ENCODE measurements at places on chromosomes 6 and 20. TPM values are rescaled to one million over a fixed set of nuclear protein-coding genes. Genes with fewer than 3 reads are reported as not detected.

Gene HLA-DRA
- not detected for total RNA-seq

Gene RHAG
- total RNA-seq = not detected

Gene TREML4
- not detected for total RNA-seq

Gene PPP1R16B
- not detected for total RNA-seq

Gene OGFRL1
- total RNA-seq = 19.1 TPM

Gene NRSN1
- total RNA-seq = not detected

Gene TREML2
- total RNA-seq = not detected

Gene PRDM1
- 0.38 TPM for total RNA-seq

Gene CLIC1
- 1,120 TPM for total RNA-seq

Gene CDSN
- total RNA-seq = not detected

Gene HLA-A
- total RNA-seq = 466 TPM

Gene TNXB
- 0.51 TPM for total RNA-seq

Gene VWA7
- 0.81 TPM for total RNA-seq

Gene KCNK5
- 0.16 TPM for total RNA-seq

Gene TFAP2D
- total RNA-seq = not detected

Gene CD93
- total RNA-seq = not detected

Gene PLCB1
- 0.81 TPM for total RNA-seq

Gene CD109
- 20.8 TPM for total RNA-seq

Gene PCK1
- not detected for total RNA-seq

Gene MYBL2
- 118 TPM for total RNA-seq

Gene TREM1
- not detected for total RNA-seq

Gene MEI4
- not detected for total RNA-seq

Gene CGA
- total RNA-seq = not detected

Gene RBM38
- total RNA-seq = 40.9 TPM

Gene HSPA1L
- total RNA-seq = 0.76 TPM

Gene RSPH4A
- 0.13 TPM for total RNA-seq

Gene BNIP5
- not detected for total RNA-seq

Gene TFAP2B
- 0.16 TPM for total RNA-seq

Gene TFAP2C
- total RNA-seq = 1.5 TPM

Gene OTOR
- not detected for total RNA-seq

Gene ZNF334
- total RNA-seq = 1.1 TPM

Gene ANGPT4
- not detected for total RNA-seq

Gene TJAP1
- 15.3 TPM for total RNA-seq

Gene SIRPB1
- 6.2 TPM for total RNA-seq

Gene PTCHD4
- 0.33 TPM for total RNA-seq

Data from mesangial cell (primary cell).